ENCODE measurements at places on chromosomes 16 and 17.

GRCh38 chr17:45305530-45306087 is 11.2 kb downstream of the MAP3K14 start:
- DNase-seq, result no peak

DNA sequence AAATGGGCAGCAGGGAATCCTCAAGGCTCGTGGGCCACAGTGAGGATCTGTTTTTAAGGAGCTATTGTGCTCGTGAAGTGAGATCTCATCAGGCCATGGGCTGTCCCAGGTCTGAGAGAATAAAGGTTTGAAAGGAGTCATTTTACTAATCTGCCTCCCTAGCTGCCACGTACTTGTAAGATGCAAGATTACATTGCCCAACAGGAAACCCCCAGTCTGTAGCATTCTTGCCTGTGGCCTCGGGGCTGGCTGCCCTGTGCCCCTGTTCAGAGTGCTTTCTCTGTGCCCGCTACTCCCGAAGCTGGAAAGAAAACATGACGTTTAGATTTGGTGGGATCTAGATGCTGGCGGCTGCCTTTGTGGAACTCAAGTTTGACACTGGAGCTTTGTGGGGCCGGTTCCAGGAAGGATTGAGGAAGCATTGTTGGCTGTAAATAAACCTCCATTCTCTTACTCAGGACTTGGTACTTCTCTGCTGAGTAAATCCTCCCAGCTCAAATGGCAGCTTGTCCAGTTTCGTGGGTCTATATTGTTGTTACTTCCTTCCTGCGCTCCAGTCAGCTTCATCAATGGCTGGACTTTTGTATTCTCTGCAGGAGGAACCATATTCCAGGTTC is 21.2 kb downstream of the SAP30BP start:
- DNase-seq, result no peak

DNA sequence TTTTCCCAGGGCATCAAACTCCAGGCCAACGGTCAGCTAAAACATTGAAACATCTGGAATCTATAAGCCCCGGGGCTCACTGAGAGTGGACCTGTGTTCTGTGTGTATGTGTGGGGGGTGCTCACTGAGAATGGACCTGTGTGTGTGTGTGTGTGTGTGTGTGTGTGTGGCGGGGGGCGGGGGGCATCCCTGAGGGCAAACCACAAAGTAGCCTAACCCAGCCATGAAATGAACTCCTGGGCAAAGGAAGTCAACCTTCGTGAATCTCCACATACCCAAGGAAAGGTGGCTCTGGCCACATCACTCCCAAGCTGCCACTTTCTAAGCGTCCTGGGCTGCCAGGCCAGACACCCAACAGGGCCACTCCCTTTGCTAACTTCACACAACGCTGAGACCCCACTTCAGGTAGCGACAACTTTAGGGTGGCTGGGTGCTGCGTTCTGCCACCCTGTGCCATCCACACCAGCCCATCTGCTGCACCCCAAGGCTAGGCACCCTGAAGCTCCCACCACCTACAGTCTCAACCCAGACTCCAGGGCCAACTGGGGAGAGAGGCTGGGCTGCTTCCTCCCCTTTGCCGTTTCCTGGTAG is 1.6 kb downstream of the MAFG start:
- no peak for DNase-seq

GRCh38 chr17:62780951-62781350 is 27.2 kb downstream of the MARCHF10 start:
- no peak for DNase-seq

- DNase-seq, result no peak
These were observed 2.9 kb downstream of the UBN1 start for GRCh38 chr16:4850211-4850610.

GRCh38 chr17:8243827-8244226 is 4.0 kb downstream of the CTC1 start:
- DNase-seq, result peak; percentile 21

DNA sequence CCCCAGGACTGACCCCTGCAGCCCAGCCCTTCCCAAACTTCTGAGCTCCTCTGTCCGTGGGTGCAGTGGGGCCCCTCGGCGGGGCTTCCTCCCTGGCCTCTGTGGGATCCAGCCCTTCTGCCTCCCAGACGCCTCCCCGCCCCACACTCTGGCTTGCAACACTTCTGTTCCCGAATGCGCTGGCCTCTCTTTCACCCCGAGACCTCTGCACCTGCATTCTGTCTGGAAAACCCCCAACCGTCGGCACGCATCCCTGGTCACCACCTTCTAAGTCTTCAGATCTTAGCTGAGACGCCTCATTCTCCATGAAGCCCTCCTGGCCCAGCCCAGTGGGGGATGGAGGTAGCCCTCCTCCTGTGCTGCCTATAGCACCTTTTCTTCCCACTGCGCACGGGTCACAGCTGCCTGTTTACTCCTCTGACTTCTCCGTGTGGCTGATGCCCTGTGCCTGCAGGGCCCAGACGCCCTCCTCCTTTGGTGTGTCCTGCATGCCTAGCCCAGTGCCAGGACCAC is 26.4 kb downstream of the TMEM235 start:
- DNase-seq, result no peak

DNA sequence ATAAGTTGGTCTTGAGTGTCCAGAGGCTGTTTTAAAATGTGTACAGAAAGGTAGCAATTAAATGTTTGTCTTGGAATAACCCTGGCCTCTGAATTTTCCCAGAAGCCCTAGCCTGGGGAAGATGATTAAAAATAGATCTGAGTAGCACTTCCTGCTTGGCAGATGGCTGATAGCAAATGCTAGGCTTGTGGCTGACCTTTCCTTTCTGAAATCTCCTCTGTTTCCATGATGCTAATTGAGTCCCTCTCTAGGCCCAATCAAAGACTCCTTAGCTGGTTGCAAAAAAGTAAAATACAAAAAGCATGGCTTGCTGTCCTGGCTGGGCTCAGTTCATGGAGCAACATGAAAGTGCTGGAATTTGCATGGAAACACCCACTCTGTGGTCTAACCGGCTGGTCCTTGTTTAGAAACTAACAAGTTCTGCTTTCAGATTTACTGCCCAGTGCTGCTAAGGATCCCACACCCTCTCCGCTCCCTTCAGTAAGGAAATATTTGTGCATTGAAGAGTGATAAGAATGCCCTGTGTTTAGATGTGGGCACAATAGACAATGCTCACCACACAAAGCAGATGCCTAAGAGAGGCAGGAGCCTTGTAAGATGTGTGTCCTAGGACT is 40.8 kb downstream of the YPEL2 start:
- DNase-seq, result no peak

- no peak for DNase-seq
These were observed 2.9 kb upstream of the P2RX1 start for GRCh38 chr17:3919123-3919624.

GRCh38 chr16:70657956-70658355 is 11.6 kb downstream of the IL34 start:
- DNase-seq, result no peak

DNA sequence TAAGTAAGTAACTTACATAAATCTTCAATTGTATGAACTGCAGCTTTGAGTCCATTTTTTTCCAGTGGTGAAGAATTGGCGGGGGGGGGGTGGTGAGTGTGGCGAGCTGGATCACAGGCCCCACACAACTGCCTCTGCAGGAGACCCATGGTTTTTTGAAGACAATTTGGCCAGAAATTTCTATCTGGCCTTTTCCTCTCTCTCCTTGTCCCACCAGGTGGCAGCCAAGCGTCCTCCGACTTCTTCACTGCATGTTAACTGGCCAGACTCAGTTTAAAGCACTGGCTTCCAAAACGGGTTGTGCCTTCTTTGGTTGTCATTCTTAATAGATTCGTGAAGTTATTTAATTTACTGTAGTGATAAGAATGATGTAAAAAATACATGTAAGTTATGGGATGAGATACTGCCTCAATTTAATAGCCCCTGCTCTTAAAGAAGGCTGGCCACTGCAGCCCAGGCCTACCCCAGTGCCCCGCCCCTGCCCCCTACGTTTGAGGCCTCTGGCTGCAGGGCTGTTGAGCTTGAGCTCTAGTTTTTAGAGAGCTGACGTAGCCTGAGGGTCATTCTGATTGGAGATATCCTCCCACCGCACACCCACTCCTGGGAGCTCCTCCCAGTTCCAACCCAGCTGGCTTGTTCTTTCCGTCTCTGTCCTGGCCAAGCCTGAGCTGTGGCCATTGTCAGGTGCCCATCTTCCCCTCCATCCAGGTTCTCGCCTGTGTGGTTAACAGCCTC is 36.4 kb downstream of the AKAP1 start:
- DNase-seq, result no peak

- no peak for DNase-seq
These were observed 2.9 kb downstream of the IRF8 start for GRCh38 chr16:85901773-85902365.

DNA sequence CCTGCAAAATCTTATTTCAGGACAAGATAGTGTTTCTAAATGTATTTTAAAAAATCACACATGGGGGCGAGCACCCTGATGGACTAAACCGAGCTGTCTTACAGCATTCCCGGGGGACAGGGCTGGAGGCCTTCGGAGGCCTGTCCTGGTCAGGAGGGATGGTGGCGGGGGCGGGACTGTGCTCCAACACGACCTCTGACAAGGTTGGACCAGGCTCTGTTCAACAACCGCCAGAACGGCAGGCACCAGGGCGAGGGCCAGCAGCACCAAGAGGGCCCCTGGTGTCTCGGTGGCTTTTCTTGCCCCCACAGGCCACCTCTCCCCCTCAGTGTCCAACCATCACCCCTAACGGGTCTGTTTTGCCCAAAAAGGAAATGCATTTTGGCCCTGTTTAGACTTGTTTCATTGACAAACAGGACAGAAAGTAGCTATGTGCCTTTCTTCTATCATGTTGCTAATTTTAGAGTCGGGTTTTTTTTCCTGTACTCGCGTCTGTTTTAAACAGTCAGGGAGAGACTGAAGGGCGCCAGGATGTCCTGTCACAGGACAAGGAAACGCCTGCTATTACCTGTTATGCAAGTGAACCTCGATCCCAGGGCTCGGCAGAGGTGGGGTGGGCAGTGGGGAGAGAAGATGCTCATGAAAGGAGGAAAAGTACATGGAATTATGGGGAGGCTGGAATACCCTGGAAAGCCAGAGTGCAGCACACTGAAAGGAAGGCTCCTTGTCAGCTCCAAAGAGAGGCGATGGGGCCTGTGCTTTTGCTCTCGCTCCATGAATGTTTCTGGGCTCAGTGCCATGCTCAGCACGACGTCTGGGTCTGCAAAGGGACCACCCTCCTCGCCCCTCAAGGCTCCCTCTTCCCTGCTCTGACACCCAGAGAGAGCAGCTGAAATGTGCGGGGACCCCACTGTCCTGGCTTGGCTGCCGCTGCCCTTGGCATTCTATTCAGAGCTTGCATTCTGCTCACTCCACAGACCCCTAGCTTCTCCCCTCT is 11.9 kb downstream of the TMEM204 start:
- DNase-seq, result no peak

- DNase-seq, result no peak
These were observed 43.9 kb upstream of the ZC3H18 start for GRCh38 chr16:88526008-88526905.

DNA sequence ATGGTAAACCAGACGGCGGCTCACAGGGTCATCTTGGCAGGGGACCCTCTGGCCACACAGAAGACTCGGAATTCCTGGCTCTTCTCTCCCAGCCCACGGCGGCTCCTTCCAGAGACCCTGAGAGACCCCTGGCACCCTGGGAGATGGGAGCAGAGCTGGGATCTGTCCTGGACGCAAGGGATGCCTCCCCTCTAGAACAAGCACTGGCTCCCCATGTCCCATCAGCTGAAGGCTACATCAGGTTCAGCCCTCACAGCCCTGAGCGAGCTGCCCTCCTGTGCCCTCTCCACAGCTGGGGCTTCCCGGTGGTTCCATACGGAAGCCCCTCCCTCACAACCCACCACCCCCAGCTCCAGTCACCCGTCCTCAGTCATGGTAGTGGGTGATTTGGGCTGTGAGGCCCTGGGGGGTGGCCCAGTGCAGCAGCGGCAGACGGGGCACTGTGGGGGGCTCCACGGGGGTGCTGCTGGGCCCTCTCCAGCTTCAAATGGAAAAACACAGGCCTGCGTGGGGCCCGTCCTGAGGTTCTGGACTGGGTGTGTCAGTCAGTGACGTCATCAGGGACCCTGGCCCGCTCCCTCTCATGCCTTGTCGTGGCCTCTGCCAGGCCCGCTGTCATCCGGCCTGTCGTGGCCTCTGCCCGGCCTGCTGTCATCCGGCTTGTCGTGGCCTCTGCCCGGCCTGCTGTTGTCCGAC is 13.0 kb upstream of the CBFA2T3 start:
- DNase-seq, result no peak

- DNase-seq, result no peak
These were observed 22.3 kb downstream of the SMARCE1 start for GRCh38 chr17:40625311-40625710.

GRCh38 chr17:60916043-60916442 is 238.4 kb downstream of the BCAS3 start:
- no peak for DNase-seq

- DNase-seq, result no peak
These were observed 2.7 kb downstream of the CBX4 start for GRCh38 chr17:79836510-79836971.

DNA sequence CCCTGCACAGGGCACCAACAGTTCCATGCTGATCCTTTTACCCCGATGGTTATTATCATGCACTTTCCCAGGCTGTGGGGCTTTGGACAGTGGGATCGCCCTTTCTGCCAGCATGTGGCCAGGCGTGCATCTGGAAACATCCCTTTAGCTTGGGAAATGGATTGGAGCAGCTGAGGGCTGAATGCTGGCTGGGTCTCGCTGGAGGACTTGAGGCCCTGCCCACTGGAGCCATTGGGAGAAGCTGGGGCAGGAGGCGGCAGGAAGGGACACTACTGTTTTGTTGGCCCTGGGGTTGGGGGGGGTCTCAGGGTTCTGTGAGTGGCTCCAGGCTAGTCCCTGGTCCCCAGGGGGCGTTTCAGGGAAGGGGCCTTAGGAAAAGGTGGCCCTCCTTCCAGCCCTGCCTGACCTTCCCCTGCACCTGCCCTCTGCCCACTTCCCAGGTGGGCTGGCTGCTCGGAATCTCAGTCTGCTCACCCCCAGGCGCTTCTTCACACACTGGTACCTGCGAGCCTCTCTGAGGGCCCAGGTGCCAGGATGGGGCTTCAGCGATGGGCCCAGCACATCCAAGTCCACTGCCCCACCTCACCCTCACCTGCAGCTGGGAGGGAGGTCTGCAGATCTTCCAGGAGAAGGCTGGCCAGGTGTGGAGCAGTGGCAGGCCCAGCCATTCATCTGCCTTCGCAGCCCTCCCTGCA is 1.6 kb upstream of the ADGRG3 start:
- DNase-seq, result no peak

GRCh38 chr16:66516808-66517585 is 32.9 kb downstream of the TK2 start:
- no peak for DNase-seq

DNA sequence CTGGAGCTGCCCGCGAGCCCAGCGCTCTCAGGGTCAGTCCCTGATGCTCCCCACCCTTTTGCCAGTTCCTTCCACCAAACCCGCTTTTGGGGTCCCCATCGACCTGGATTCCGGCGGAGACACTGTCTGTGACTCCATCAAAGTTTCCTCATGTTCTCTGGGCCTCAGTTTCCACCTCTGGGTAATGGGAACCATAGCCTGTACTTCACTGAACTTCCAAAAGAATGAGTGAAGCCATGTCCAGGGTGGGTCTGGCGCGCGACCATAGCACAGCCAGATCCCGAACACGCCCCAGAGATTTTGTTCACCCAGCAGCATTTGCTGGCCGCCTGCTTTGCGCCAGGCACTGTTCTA is 327 bp downstream of the SDR42E2 start:
- no peak for DNase-seq

- DNase-seq, result no peak
These were observed 211.4 kb downstream of the COPRS start for GRCh38 chr17:31647661-31648060.

Measured in naive thymus-derived CD4-positive, alpha-beta T cell (primary cell).